ENCODE measurements at places on chromosomes 5 and 9.

- no peak for DNase-seq
Observed at GRCh38 chr9:135289081-135289491, 190.5 kb upstream of the PPP1R26 start.

DNA sequence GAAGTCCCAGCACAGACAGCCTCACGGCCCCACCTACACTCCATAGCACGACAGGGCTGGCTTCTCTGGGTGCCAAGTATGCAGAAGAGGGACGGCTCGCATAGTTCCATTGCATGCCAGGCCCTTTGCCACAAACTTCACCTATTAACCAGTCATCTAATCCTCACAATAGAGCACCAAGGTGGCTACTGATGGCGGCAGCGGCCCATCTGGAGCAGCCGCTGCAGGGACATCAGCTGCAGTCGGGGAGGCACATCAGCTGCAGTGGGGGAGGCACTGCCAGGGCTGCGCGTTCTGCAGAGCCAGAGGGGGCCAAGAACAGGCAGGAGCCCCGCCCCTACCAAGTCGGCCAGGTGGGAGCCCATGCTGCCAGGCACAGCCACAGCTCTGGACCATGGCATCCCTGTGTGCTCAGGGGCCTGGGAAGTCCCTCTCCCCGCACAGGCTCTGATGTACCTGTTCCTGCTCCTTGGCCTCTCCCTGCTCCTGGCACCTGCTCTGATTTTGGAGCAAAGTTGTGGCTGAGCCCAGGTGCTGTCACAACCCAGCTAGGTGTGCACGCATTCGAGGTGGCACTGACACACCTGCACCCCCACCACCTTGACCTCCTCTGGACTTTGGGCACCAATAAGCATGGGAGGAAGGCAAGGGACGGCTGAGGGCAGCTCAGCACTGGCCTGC is 61.5 kb upstream of the SYNPO start:
- DNase-seq = no peak

GRCh38 chr5:132662925-132663770 is 5.2 kb downstream of the IL13 start:
- DNase-seq = no peak

DNA sequence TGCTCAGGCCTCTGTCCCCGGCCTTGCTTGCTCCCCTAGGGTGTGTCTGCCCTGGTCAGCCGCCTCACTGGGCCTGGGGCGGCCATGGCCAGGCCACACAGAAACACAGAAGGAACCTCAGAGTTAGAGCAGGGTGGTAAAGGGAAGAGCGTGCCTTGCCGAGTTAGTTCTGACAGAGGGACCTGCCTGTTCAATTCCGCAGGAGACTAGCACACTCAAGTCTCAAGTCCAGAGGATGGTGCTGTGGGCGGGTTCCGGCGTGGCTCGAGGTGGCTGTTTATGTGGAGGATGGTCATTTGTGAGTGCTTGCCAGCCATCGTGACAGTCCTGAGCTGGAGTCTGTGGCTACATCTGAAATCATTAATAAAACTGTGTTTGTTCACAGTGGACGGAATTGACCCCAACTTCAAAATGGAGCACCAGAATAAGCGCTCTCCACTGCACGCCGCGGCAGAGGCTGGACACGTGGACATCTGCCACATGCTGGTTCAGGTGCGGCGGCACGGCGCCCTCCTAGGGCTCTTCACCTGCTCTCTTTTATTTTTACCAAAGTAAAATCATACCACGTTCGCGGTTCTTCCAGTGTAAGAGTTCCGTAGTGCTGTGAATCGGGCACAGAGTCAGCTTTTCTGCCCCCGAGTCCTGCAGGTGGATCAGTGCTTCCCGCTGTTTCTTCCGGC is 95.5 kb upstream of the CACNA1B start:
- DNase-seq = no peak

DNA sequence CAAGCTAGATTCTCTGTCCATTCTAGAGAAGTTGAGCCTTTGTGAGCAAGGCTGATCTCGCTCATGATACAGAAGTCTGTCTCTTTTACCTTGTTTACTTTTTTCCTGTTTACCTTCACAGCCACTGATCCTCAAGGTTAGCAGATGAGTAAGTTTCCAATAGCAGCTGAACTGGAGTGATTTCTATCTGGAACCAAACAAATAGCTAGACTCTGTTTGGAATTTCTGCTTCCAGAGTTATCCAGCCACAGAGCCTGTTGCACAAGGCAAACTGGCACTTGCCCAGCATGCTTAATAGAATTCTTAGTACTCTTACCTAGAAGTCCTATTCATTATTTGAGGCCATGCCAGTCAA is 12.8 kb upstream of the PANK3 start:
- DNase-seq = no peak

DNA sequence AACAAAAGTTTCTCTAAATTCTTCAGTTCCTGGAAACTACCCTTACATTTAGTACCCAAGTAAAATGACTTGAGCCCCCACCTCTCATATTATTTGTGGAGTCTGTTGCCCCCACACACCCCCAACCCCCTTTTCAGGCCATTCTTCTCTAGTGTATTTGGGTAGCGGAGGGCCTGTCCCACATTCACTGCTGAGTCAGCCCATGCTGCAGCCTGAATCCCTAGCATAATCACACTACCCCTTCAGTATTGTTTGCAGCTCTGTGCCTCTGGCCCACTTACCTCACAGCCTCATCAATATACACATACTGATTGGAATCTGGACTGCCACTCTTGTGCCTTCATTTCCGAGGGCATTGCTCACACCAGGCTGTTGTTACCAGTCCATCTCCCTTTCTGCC is 26.8 kb downstream of the RGS7BP start:
- no peak for DNase-seq

DNA sequence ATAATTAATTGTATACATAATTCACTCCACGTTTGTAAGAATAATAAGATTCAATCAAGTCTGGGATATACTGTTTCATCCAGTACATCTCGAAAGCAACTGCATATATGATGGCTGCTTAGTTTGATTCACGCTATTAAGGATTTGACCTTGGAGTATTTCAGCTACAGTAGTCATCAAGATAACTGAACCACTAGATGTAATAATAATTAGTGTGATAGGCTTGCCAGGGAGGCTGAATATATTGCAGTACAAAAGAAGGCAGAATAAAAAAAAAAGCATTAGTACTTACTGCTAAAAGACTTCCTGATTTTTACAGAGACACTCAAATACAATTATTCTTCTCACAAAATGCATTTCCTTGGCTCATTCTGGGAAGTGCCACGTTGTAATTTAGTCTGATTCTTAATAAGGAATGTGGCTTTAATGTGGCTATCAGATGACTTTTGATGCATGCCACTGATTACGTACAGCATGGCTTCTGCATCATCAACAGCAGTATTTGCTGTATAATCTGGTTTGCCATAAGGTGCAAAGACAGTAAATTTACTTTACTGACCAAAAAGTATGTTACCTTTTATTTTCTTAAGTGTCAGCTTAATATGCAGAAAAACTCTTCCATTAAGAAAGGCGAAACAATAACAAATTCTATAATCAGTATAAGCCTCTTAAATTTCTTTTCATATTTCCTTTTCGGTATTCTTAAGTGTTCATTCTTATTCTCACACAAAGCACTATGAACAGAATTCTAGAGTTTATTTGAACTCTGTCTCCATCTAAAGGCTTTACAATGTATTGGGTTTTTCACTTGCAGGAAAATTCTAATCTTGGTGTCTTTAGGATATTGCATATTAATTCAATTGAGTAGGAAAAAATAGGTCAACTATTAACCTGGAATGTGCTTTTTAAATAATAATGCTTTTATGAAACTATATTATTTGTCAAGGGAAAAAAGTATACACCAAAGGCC is 166.4 kb downstream of the SLF1 start:
- no peak for DNase-seq

DNA sequence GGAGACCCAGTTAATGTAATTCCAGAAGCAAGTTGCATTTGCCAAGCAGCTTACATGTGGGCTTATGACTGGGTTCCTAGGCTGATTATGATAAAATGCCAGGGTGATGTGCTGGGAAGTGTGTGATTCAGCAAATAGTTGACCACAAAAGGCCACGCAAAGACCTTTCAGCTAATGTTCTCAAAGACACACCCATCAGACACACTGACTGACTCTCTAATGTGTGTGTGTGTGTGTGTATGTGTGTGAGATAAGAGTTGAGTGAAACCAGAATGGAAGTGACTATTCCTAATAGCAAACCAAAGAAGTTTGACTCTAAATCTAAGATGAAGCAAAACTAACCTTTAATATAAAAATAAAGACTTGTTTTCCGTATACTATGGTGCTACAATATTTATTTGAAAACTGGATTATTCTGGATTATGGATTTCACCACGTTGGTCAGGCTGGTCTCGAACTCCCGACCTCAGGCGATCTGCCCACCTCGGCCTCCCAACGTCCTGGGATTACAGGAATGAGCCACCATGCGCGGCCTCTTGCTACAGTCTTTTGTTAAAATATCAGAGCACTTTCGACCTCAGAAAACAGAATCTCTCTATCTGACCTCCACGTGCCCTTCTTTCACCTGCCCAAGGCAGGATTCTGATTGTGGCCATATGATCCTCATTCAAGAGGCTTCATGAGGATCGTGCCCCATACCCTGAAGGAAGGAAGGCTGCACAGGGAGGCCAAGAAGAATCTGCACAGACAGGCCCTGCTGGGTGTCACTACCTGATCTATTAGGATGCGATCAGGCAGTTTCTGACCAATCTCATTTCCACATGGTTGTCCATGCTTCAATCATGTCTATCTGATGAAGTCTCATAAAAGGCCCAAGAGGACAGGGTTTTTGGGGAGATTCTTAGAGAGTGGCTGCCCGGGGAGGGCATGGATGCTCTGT is 75.6 kb downstream of the USP20 start:
- no peak for DNase-seq

DNA sequence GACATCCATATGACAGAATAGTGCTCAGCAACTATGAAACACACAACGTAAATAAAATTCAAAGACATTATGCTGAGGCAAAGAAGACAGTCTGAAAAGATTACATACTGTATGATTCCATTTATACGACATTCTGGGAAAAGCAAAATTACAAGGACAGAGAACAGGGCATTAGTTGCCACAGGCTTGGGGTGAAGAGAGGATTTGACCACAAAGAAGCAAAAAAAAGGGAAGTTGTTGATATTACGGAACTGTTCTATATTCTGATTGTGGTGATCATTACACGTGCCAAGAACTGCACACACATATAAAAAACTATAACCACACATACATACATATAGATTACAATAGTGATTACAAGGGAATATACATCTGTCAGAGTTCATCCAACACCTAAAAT is 24.1 kb downstream of the CDK5RAP2 start:
- no peak for DNase-seq

DNA sequence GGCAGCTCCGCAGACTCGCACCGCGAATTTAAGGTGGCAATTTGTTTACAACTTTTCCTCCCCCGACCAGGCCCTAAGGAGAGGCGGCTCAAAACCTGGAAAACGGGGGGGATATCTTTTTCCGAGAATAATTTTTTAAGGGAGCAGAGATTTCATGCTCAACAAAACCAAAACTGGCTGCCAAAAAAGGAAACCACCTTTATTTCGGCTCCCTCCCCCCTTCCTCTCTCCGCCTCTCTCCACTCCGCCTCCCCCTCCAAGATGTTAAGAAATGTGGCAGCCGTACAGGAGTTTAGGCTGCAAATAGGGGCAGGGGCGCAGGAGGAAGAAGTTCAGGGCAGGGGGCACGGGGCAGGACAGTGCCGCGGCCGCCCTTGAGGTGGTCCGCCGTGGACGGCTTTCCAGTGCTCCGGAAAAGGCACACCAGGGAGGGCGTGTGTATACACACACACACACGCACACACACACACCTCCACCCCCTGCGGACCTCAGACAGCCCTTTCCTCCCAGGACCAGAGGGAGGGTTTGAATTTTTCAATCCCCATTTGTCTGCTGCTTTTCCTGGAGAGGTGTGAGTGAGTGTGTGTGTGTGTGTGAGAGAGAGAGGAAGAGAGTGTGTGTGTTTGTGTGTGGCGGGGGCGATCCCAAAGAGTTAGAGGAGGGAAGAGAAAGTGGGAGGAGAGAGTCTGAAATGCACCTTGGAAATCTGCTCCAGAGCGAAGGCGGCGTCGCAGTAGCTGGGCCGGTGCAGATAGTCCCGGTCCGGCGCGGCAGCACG is 9.1 kb downstream of the PTCH1 start:
- no peak for DNase-seq

- DNase-seq = no peak
Observed at GRCh38 chr9:104842698-104843097, 78.8 kb downstream of the NIPSNAP3B start.

GRCh38 chr5:177086654-177087397 is at the start of gene FGFR4:
FGFR4 (plus strand) TSS chr5:177086915; CDS start chr5:177089603, 2,688 bp downstream.
- peak; percentile 30 for DNase-seq

DNA sequence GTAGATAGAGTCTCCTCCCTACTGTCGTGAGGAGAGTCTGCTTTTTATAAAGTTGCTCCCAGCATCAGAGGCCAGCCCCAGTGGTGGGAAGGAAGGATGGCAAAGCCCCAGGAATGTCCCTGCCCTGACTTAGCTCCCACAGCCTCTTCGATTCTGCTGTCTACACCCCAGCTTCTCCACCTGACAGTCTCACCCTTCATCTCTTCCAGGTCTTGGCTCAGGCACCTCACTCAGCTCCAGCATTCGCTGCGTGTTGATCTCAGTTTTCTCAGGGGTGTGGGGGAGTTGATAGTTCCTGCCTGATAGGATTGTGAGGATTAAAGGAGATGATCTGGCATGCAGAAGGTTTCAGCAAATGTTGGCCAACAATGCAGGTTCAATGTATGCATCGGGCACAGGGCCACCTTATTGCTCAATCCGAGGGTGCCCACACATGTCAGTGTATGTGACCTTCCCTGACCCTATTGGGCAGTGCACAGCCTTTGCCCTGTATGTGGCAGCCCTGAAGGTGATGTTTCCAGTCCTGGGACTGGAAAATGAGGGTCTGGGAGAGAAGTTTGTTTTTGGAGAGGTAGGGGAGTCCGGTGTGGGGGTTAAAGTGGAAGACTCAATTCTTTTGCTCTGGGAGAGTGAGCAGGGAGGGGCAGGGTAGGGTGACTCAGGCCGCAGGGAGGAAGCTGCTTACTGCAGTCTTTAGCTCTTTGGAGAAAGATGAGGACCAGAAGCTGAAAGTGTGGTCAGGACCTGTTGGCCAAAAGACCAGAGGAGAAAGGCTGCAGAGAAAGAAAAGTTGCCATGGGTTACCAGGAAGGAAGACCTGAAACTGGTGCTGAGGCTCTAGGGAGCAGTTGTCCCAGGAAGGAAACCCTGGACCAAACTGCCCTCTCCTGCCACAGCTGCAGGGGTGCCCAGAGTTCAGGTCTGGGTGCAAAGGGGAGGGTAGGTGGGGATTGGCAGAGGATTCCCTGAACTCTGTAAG is 153.2 kb downstream of the MACROH2A1 start:
- no peak for DNase-seq

- DNase-seq = no peak
Observed at GRCh38 chr5:43416803-43417394, 4.7 kb upstream of the CCL28 start.

GRCh38 chr5:115243412-115243811 is 19.3 kb downstream of the PGGT1B start:
- DNase-seq = no peak

- no peak for DNase-seq
Observed at GRCh38 chr9:34690983-34691935, at the start of gene CCL19. CCL19 (minus strand) TSS chr9:34691276; CDS start chr9:34691139, 137 bp downstream.

DNA sequence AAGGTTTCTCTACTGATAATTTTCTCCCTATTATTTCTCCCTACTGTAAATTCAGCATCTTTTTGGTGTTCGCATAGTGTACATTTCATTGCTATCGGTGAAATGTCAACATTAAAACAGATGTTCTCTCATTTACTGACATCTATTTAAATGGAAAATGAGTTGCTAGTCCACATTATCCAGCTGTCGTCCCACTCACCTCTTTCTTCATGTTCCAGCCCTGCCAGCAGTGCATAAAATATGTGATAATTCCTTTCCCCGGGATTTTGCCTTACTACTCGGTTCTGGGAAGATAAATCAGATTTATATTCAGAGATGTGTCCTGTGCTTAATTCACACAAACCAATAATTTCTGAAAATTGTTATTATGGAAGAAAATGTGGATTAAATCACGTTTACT is 155.8 kb downstream of the MYO10 start:
- no peak for DNase-seq

Measured in NCI-H187 (cell line).